ENCODE measurements at places on chromosomes 4 and X.

DNA sequence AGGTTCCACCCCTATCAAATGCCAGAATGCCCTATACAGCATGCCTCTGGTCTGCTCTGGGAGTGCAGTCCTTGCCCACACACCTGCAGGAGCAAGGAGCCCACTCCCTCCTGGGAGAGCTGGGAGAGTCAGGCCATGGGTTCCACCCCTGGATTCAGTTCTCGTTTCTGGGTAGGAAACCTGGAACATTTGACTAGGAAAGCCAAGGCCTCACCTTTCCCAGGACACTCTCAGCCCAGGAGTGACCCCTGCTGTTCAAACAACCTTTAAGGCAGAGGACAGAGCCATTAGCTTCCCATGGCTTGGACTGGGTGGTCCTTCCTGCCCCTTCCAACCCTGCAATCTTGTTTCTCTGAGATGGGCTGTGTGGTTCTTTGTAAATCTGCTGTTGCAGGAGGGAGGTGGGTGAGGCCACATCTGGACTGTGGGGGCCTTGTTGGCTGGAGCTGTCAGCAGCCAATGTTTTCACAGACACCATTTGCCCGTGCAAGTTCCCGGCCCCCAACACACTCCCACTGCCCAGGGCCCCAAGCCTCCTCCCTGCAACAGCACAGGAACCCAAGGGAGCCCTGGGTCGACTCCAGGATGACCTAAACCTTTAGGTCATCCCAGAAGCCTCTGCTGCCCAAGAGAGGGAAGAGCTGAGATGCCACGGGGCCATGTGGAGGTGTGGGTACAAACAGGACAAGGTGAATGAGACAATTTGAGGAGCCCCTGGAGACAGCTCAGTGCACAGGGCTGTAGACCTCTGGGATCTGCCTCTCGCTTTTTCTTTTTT lies 104.4 kb downstream of the PJA1 start:
- DNase-seq: no peak

- DNase-seq: no peak
Measured at GRCh38 chr4:10033191-10033881, 12.0 kb upstream of the SLC2A9 start.

DNA sequence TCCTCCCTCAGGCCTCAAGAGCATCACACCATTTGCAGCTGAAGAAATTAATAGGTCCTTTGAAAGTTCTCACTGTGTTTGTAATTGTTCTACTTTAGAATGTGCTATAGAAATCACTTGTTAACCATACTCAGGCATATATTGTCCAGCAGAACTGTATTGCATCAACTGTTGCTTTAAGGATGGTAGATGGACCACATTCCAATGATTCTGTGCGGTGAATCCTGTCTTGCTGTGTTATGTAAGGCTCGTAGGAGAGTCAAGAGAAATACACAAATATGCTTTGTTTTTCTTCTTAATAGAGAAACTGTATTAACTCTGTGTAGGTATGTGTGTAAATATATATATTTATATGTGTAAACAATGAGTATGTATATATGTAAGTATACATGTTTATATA lies 6.3 kb upstream of the ADGRA3 start:
- DNase-seq: no peak

GRCh38 chr4:161252520-161253141 lies 911.2 kb downstream of the FSTL5 start:
- DNase-seq: no peak

DNA sequence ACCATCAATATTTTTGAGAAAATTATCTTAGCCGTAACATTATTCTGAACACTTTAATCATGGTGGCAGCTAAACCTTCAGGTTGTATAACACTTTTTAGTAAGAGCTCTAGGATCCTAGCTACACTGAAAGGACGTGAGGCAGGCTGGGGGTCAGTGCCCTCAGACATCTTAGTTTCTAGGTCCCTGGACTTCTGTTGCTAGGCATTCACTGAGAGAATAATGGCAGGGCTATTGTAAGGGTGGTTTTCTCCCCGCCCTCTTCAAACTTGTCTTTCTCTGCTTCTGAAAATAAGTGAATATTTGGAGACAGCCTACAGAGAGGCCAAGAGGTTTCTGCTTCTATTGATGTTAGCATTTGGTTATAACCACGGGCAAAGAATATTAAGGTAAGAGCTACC lies 15.4 kb upstream of the MMRN1 start:
- DNase-seq: no peak

GRCh38 chrX:24293412-24293811 lies 20.5 kb downstream of the SUPT20HL2 start:
- DNase-seq: no peak

GRCh38 chr4:53484911-53485657 lies 106.2 kb downstream of the LNX1 start:
- DNase-seq: no peak

GRCh38 chr4:98544818-98545414 lies 113.5 kb downstream of the TSPAN5 start:
- no peak for DNase-seq

GRCh38 chr4:16171831-16172230 lies 54.4 kb downstream of the TAPT1 start:
- no peak for DNase-seq

DNA sequence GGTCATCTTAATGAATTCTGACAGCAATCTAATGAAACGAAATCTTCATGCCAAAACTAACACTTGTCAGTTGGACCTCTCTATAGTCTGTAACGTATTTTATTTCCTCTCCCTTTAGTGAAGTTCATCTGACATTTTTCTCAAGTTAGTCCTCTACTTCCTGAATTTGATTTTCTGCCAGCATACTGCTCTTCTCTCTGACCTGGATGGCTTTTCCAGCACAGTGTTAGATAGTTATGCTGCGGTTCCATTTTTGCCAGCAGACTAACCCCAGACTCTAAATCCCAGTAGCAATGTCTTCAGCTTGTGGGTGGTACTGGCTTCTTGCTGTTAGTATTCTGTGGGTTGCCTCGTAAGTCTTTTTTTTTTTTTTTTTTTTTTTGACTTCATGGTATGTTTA lies 146.7 kb upstream of the VEGFC start:
- no peak for DNase-seq

DNA sequence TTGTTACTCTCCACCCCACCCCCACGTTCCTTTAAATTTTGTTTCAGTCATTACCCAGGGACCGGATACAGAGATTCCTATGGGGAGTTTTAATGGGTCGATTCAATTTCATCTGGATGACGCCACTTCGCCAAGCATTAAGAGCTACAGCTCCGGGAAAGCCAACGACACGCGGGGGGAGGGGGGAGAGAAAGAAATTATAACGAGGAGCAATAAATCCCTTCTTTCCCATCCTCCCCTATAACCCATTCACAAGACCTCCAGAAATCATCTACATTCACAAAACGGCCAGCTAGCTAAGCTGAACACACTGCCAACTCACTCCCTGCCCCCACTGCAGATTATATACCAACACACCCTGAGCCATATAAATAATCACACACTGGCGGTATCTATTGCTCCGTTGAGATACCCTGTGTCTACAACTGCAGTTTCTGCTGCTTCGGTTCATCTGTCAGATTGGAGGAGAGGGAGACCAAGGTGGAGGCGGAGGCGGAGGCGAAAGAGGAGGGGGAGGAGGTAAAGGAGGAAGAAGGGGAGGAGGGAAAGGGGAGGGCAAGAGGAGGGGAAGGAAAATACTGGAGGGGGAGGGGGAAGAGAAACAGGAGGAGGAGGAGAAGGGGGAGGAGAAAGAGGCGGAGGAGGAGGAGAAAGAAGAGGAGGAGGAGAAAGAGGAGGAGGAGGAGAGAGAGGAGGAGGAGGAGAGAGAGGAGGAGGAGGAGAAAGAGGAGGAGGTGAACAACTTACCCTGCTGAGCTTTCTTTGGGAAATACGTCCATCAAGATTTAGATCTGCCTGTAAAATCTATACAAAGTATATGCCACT lies 113.9 kb upstream of the VAMP7 start:
- DNase-seq: peak; percentile 21

GRCh38 chr4:174835536-174835935 lies 6.5 kb upstream of the GLRA3 start:
- DNase-seq: no peak

DNA sequence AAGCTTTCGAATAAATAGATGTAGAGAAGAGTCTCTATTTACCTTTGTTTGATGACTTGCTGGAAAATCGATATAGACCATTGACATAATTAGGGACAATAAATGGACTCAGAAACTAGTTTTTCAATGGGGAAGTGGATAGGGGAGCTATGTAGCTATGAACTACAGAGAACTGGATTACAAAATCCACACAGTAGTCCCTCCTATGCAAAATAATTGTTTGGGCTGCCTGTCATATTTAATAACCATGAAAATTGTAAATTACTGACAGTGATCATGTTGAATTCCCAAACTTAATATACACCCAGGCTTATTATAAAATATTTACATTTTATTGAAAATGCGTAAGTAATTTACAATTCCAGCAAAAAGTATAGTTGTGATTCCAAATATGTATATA lies 333.1 kb upstream of the FAM241A start:
- no peak for DNase-seq

- no peak for DNase-seq
Measured at GRCh38 chr4:851701-852430, 25.9 kb upstream of the CPLX1 start.

- DNase-seq: no peak
Measured at GRCh38 chr4:44629280-44629866, 22.1 kb downstream of the YIPF7 start.

DNA sequence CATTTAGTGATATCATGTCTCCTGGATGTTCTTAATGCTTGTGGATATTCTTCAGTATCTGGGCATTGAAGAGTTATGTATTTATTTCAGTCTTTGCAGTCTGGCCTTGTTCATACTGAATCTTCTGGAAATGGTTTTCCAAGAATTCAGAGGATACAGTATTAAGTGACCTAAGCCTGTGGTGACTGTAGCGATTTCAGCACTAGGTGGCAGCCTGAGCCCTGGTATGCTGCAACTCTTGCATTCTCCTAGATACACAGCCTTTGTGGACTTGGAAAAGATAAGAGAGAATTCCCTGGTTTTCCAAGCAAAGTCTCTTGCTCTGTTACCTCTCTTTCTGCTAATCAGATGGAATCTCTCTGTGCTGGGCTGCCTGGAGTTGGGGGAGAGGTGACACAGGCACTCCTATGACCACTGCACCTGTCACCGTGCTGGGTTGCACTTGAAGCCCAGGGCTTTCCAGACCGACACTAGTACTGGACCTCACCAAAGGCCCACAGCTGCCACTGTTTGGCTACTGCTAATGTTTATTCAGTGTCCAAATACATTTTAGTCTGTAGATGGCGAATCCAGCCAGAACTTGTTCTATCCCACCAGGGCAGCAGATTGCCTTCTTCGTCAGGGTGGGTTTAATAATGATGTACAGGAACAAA lies 19.3 kb upstream of the SPIN2A start:
- no peak for DNase-seq

DNA sequence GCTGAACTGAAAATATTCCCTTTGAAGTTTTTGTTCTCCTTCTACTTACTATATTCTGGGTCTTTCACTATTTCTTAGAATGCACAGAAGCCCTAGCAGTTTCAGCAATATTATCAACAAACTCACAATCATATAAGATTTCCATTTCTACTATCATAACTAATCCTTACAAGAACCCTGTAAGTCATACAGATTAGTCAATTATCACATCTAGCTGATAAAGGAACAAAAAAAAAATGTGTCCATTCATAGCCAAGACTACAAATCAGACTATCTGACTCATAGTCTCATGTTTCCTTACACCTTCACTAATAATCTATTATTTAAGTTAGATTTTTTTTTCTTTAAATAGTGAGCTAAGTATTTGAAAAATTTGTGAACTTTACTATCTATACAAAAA lies 72.5 kb downstream of the LRBA start:
- DNase-seq: no peak

GRCh38 chr4:38149997-38150671 lies 189.9 kb downstream of the PTTG2 start:
- DNase-seq: no peak

DNA sequence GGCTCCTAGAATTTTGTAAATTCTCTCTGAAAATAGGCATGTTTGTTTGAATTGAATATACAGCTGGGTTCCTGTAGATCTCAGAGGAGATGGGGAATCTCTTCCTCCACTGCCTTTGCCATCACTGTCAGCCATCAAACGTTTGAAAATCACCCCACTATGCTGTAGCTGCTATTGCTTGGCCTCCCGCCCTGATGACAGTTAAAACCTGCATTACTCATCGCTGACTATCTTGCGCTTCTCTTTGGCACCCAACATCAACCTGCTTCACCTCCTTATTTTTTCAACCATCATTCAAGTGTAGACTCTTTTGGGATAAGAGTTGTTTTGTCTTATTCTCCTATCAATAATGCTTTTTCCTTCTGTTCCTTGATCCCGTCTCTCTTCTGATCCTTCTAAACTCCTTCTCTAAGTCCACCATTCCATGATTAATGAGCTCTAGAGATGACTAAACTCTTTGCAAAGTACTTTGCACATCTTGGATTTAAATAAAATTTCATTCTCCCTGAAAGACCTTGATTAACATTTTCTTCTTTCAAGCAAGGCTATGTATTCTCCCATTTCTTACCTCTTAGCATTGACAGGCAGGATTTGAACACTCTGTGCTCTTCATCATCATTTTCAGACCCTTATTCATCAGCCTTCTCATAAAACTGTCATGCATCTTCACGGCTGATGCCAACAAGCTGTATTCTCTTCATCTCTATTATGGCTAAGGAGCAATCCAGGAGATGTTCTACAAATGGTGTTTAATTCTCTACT lies 133.0 kb downstream of the SNCA start:
- DNase-seq: no peak

DNA sequence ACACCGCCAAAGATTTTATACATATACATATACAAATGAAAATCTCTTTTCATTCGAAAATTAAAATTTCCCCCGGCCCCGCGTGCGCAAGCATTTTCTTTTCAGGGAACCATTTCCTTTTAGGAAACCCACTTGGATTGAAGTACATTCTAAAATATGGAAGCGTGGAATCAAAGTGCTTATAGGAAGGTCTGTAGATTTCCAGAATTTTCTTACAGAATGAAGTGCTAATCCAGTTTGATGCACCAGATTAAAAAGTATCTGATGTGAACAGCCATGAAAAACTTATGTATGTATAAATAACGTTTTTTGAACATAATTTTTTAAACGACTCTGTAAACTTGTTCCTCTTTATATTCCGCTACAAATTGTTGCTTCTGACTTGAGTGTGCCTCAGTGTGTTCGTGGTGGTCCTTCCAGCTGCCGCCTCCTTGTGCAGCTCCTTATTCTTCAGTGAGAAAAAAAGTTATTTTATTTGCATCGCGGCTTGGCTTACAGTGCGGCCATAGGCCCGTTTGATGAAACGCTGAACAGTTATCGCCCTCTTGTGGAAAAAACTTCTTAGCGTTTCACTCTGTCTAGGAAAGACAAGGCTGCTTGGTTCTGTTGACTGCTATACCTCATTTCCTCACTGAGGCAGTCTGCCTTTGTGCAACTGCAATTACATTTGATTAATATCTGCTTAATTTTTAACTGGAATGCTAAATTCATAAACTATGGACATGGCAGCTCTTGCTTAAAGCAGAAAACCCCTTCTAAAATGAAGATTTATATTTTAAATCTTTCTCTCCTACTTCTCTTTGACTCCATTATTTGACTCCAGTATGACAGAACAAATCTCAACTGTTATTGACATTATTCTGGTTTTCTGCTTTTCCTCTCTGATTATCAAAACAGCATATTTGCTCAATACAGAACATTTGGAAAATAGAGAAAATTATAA lies 4.7 kb upstream of the NKX6-1 start:
- DNase-seq: no peak

Data from stimulated activated CD8-positive, alpha-beta memory T cell treated with anti-CD3 and anti-CD28 coated beads, Interleukin-7, amount 100 ng/mL, for 4 hours (primary cell).